Gastroesophageal sphincter (tissue), 4 donors: ENCODE measurements at places on chromosomes 2 and 18.
A peak's percentile ranks its signal among the peaks of the same experiment; 100 is the strongest.

GRCh38 chr18:78919956-78920355, 59.7 kb upstream of the SALL3 start:
- ATAC-seq = no peak
- H3K4me3 ChIP-seq = no peak overlapping the region
- H3K4me1 ChIP-seq = no peaks in the 10 kb centered on the region

- H3K4me1 ChIP-seq = no peaks in the 10 kb centered on the region
- H3K36me3 ChIP-seq = no peaks in the 10 kb centered on the region
- H3K27me3 ChIP-seq = no peaks in the 10 kb centered on the region
- H3K27ac ChIP-seq = no peak overlapping the region
- ATAC-seq = no peak
Observed at GRCh38 chr2:121505005-121505404, 25.7 kb upstream of the RNU4ATAC start.

- H3K27me3 ChIP-seq = no peaks in the 10 kb centered on the region
- no peak for ATAC-seq
- H3K36me3 ChIP-seq = peaks cover 3% of the 10 kb centered on the region
- no peak overlapping the region for H3K27ac ChIP-seq
- no peaks in the 10 kb centered on the region for H3K4me1 ChIP-seq
Observed at GRCh38 chr2:174233771-174234275, 14.5 kb downstream of the OLA1 start.

- H3K4me3 ChIP-seq = no peak overlapping the region
- no peaks in the 10 kb centered on the region for H3K36me3 ChIP-seq
- no peaks in the 10 kb centered on the region for H3K27me3 ChIP-seq
- no peak for ATAC-seq
- no peak overlapping the region for H3K27ac ChIP-seq
Observed at GRCh38 chr2:23684395-23685176, 242.3 kb downstream of the ATAD2B start.

GRCh38 chr2:111182121-111182520, 61.4 kb downstream of the BCL2L11 start:
- H3K4me1 ChIP-seq = no peaks in the 10 kb centered on the region
- H3K27me3 ChIP-seq = no peaks in the 10 kb centered on the region
- no peaks in the 10 kb centered on the region for H3K36me3 ChIP-seq
- H3K27ac ChIP-seq = no peak overlapping the region
- ATAC-seq = no peak

DNA sequence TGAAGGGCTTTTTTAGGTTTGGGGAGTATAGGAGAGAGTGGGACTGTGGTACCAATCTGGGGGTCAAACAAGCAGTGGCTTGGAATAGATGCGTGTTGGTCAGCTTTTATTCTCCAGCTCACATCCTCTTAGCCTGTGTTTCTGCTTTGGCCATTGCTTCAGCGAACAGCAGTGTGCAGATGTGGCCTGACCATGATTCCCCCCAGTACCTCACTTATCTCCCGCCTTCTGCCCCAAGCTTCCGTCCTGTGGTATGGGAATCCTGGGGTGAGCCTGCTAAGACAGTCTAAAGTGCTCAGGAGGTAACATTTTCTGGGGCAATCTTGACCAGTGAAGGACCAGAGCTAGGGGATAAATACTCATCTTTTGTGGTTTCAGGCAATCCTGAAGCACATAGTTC, 84.9 kb upstream of the TNP1 start:
- no peaks in the 10 kb centered on the region for H3K4me1 ChIP-seq
- H3K27ac ChIP-seq = no peak overlapping the region
- no peak for ATAC-seq
- H3K36me3 ChIP-seq = no peaks in the 10 kb centered on the region
- no peaks in the 10 kb centered on the region for H3K27me3 ChIP-seq
- no peak overlapping the region for H3K4me3 ChIP-seq

DNA sequence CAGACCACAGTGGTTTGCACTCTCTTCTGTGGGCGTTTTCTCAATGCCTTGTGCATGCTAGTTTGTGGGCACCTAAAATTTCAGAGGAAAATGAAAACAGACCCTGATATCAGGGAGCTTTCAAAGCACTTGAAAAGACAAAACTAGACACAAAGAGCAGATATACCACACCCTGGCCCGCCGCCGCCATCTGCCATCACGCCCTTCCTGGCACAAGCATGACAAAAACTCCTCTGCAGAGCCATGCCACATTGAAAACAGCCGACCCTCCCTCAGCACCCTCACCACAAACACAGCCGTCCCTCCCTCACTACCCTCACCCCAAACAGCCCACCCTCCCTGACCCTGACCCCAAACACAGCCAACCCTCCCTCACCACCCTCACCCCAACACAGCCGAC, 84.8 kb upstream of the RAB6C start:
- no peaks in the 10 kb centered on the region for H3K4me1 ChIP-seq
- no peak for ATAC-seq
- no peak overlapping the region for H3K4me3 ChIP-seq

GRCh38 chr2:220708366-220708765, 863.7 kb downstream of the EPHA4 start:
- ATAC-seq = no peak
- H3K36me3 ChIP-seq = no peaks in the 10 kb centered on the region

DNA sequence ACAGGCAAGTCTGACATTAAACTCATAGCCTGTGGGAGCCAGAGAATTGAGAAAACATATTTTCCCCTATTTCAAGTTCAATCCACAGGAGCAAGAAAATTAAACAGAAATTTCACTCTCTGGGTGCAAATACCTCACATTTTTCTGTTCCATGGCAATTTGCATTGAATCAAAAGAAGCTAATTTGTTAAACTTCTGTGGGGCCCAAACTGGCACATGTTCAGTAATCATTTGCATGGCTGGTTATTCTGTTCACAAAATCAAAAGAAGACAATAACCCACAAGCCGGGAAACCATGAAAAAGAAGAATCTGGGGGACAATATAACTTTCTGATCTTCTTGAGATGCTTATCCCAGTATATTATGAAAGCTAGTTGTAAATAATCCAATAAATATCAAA, 363.1 kb downstream of the LRP1B start:
- H3K27ac ChIP-seq = no peak overlapping the region
- no peaks in the 10 kb centered on the region for H3K27me3 ChIP-seq
- H3K36me3 ChIP-seq = no peaks in the 10 kb centered on the region
- H3K4me1 ChIP-seq = no peaks in the 10 kb centered on the region
- ATAC-seq = no peak

DNA sequence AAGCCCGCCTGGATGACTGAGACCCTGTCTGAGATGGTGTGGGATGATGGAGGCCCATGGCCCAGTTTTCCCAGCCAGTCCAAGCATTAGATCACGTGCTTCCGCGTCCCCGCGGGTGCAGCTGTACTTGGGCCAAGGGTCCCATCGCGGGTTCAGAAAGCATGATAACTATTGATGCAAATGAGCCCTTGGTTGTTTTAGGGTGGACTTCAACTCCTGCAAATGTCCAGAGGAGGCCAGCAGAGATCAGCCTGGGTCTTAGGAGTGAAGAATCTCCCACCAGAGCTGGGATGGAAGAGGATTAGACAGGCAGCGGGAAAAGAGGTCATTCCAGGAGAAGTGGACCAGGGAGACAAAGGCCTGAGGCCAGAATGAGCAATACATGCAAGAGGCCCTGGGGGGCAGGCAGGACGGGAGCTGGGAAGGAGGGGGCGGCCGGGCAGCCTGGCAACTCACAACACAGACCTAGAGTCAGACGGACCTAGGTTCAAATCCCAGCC, 89.9 kb upstream of the TMEM247 start:
- no peaks in the 10 kb centered on the region for H3K27me3 ChIP-seq
- no peak overlapping the region for H3K4me3 ChIP-seq
- H3K27ac ChIP-seq = peak overlapping the region; percentile 24
- peak; percentile 22 for ATAC-seq
- no peaks in the 10 kb centered on the region for H3K36me3 ChIP-seq

GRCh38 chr2:117859924-117860647, 45.6 kb downstream of the DDX18 start:
- H3K27me3 ChIP-seq = peaks cover 42% of the 10 kb centered on the region
- peak overlapping the region; percentile 35 for H3K4me3 ChIP-seq
- no peaks in the 10 kb centered on the region for H3K36me3 ChIP-seq
- no peaks in the 10 kb centered on the region for H3K4me1 ChIP-seq
- no peak for ATAC-seq

DNA sequence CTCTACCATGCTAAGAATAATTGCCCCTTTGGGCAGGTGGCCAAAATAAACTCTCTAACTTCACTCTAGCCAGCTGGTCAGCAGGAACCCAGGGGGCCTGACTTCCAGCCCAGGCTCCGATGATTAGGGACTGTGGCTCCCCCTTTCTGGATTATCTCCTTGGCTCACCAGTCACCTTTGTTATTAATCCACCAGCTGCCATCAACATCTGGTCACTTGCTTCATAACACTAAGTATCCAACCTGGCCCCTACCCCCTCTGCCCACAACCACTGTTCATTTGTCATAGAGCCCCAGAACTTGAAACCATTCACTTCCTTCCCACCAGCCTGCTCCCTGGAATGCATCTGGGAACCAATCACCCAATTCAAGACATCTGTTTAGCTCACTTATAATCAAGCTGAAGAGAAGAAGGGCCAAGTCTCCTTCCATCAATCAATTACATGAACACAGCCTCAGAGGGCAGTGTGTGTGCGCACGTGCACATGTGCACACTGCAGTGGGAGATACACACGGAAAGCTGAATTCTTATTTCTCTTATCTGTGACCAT, 215.1 kb downstream of the ALK start:
- H3K4me1 ChIP-seq = no peaks in the 10 kb centered on the region
- H3K4me3 ChIP-seq = no peak overlapping the region
- no peaks in the 10 kb centered on the region for H3K36me3 ChIP-seq

GRCh38 chr2:170696948-170697347, 18.2 kb upstream of the SP5 start:
- no peaks in the 10 kb centered on the region for H3K4me1 ChIP-seq
- ATAC-seq = no peak
- H3K4me3 ChIP-seq = no peak overlapping the region
- no peaks in the 10 kb centered on the region for H3K36me3 ChIP-seq

GRCh38 chr2:120472031-120472430, 126.1 kb downstream of the INHBB start:
- H3K4me3 ChIP-seq = no peak overlapping the region
- ATAC-seq = no peak
- H3K27me3 ChIP-seq = no peaks in the 10 kb centered on the region
- no peak overlapping the region for H3K27ac ChIP-seq

- no peaks in the 10 kb centered on the region for H3K36me3 ChIP-seq
- no peaks in the 10 kb centered on the region for H3K27me3 ChIP-seq
- H3K4me1 ChIP-seq = peaks cover 40% of the 10 kb centered on the region
- no peak overlapping the region for H3K27ac ChIP-seq
- no peak overlapping the region for H3K4me3 ChIP-seq
Observed at GRCh38 chr2:197183355-197183754, 127.2 kb downstream of the ANKRD44 start.

- H3K27ac ChIP-seq = no peak overlapping the region
- ATAC-seq = no peak
- no peaks in the 10 kb centered on the region for H3K27me3 ChIP-seq
- H3K4me3 ChIP-seq = no peak overlapping the region
Observed at GRCh38 chr2:37568565-37568964, 102.9 kb downstream of the CDC42EP3 start.

- H3K36me3 ChIP-seq = no peaks in the 10 kb centered on the region
- H3K4me1 ChIP-seq = peaks cover 6% of the 10 kb centered on the region
- peak; percentile 78 for ATAC-seq
- H3K4me3 ChIP-seq = no peak overlapping the region
- no peaks in the 10 kb centered on the region for H3K27me3 ChIP-seq
Observed at GRCh38 chr2:204468746-204469429, 76.4 kb upstream of the PARD3B start.
